ENCODE measurements at places on chromosomes 6 and 20.
A peak's percentile ranks its signal among the peaks of the same experiment; 100 is the strongest.

DNA sequence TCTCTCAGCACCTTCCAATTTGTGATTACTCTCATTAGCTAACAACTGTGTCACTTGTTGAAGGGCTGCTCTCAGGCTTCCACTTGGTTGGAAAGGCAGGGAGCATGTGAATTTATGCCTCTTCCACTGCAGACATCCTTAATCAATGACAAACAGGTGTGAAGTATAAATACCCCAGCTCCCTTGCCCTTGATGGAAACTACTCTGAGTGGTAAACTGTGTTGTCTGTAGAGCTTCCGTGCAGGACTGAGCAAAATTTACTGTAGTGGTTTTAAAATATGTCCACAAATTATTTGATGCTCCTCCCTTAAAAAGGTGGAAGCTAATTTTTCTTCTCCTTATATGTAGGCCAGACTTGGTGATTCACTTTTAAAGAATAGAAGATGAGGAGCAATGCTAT is 253.0 kb upstream of the TBX18 start:
- DNase-seq: no peak

GRCh38 chr20:12077875-12078274 is 160.2 kb downstream of the BTBD3 start:
- no peak for DNase-seq

DNA sequence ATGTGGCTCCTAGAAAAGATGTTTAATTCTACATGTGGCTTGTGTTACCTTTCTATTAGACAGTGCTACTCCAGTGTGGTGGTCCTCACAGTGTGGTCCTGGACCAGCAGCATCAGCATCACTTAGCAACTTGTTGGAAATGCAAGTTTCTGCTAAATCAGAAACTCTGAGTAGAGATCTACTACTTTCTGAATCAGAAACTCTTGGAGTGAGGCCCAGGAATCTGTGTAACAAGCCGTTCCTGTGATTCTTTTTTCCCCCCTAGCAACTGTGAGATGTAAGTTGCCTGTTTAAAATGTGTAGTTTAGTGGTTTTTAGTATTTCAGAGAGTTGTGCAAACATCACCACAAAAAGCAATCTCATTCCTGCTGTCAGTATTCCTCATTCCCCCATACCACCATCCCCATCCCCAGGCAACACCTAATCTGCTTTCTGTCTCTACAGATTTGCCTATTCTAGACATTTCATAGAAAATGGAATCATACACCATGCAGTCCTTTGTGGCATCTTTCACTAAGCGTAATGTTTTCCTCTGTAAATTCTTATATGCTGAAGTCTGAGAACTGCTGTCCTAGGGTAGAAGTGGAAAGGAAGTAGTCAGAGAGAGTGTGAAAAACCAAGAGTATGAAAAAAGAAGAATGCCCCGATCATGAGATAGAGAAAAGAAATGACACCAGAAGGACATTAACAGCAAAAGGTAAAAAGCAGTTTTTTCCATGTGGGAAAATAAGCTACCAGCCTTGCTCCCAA is 18.9 kb upstream of the BTBD9 start:
- no peak for DNase-seq

GRCh38 chr6:154501578-154501868 is 9.0 kb downstream of the CNKSR3 start:
- DNase-seq: no peak

- peak; percentile 37 for DNase-seq
Measured at GRCh38 chr20:34538671-34539123, 19.8 kb upstream of the MAP1LC3A start.

GRCh38 chr6:45483021-45483420 is 105.3 kb upstream of the SUPT3H start:
- no peak for DNase-seq

GRCh38 chr6:40915165-40915564 is 123.9 kb downstream of the UNC5CL start:
- no peak for DNase-seq

GRCh38 chr6:12280458-12280857 is 9.7 kb upstream of the EDN1 start:
- DNase-seq: no peak

- DNase-seq: no peak
Measured at GRCh38 chr6:136696238-136696637, 96.0 kb downstream of the MAP3K5 start.

DNA sequence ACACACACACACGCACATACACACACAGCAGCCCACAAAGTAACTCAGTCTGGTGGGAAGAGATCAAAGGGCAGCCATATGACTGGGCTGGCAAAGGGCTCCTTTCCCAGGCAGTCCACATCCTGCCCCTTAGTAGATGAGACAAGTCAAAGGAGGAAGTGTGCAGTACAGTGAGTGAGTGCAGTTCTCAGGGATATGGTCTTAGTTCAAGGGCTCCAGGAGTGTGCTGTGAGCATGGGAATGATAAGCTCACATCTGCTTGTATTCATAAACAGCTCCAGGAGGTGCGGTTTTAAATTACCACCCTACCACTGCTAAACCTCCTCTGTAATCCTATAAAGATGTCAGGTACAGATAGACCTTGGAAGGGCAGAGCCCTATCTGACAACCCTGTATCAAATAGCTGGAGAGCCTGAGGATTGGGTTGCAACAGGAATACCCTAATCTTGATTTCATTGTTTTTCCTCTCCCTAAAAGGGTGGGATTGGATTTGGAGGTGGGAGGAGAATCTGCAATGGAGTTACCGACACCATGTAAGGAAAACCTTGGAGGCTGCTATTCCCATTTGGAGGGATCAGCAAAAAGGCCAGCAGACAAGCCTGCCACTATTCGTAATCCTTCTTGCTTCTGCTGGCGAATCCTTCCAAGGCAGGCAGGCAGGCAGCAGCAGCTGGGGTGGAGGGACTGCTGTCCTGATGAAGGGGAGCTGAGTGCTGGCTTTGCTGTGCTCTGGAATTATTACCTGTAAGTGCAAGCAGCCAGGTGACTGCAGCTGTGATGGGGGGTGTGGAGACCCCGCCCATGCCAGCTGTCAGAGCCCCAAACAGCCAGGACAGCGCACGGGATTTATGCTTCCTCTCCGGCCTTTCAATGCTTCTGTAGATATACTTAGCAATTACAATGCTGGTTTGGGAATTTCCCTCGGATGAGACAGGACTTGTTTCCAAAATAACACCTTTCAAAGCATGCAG is 342.7 kb downstream of the PRL start:
- peak; percentile 80 for DNase-seq

DNA sequence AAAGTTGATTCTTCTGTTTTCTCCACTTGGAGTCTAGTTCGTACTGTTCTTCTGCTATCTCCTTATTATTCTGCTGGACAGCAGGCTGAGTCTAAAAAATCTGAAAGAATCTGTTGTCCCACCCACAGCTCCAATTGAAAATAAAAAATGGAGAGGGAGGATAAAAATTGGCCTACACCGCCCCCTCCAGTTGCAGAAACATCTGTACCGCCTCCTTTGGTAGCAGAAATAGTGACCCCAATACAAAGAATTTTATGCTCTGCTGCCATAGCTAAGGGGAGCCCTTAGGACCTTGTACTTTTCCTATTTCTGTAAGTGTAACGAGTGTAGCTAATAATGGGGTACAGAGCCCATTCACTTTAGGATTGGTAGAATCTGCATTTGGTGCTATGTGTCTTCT is 4.9 kb upstream of the FKBP1A start:
- DNase-seq: no peak

GRCh38 chr20:49781676-49782075 is 31.0 kb upstream of the SLC9A8 start:
- DNase-seq: no peak

DNA sequence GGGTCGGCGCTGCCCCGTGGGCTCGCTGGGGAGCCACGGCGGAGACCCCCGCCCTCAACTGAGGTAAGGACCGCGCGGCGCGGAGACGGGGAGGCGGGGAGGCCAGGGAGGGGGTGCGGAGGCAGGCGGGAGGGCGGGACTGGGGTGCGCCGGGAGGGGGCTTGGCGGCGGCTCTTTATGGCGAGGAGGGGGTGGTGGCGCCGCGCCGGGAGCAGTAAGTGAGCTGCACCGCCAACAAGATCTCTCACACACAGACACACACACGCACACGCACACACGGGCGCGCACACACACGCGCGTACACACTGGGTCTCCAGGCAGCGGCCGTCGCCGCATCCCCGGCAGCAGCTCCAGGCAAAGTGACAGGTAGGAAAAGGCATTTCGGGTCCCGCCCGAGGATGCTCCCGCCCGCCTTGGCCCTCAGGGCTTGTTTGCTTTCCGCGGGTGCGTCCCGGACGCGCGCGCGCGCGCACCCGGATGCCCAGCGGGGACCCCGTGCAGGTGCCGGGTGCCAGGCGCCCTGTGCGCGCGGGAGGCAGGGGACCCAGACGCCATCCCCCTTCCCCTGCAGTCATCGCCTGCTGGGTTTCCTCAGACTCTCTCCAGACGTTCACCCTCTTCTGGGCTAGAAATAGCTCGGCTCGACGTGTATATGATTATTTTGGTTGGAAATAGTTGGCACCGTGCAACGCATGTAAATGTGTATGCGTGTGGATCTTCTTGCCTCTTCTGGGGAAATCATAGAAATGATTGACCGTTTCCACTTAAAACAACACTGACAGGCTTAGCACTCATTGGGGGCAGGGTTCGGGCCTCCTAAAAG is at the start of gene PLCB4:
Gene PLCB4 (plus strand): TSS at position 247 of the 823 bp plus-strand sequence. CDS start 238,728 bp downstream, outside the sequence.
- DNase-seq: peak; percentile 72

DNA sequence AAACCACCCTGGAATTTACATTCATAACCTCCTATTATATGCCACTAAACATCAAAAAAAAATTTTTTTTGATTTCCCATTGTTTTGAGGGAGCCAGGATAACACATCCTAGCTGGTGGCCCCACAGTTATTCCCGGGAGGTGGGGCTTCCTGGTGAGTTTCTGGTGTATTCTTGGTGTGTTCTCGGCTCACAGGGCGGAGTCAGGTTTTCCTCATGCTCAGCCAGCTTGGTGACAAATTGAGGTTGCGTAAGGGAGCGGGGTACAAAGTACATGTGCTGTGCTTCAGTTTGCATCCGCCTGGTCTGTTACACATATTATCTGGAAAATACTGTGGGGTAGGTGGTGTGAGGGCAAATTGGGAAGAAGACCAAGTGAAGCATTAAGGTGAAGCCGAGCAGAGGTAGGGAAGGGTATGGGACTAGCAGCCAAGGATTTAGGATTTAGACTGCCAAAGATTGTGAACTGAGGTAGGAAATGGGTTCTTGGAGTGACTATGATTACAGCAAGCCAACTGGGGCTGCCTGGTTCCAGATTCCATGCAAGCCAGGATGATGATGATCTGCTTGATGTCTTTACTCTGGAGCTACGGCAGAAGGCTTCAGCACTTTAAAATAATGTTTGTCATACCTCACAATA is 46.2 kb upstream of the EEF1A1 start:
- DNase-seq: no peak

DNA sequence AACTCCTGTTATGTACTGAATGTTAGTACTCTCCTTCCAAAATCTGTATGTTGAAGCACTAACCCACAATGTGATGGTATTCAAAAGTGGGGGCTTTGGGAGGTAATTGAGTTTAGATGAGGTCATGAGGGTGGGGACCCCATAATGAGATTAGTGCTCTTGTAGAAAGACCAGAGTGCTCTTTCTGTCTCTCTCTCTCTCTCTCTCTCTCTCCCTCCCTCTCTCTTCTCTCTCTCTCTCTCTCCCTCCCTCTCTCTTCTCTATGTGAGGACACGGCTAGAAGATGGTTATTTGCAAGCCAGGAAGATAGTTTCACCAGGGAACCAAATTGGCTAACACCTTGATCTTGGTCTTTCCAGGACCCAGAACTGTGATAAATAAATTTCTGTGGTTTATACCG is 107.4 kb downstream of the TBX18 start:
- no peak for DNase-seq

- DNase-seq: no peak
Measured at GRCh38 chr6:119768201-119768600, 418.6 kb upstream of the MAN1A1 start.

DNA sequence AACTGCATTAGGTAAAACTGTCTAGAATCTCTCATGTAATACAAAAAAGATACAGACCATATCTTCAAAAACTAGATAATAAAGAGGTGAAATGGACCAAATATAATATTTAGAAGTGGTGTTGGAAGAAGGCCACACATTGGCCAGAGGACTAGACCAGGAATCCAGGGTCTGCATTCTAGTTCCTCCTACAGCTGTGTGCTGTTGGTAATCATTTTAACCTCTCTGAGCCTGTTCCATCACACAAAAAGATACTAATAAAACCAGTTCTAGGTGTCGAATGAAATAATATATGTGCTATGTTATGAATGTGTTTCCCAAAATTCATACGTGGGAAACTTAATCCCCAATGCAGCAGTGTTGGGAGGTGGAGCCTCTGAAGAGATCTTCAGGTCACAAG is 111.6 kb upstream of the RREB1 start:
- no peak for DNase-seq

DNA sequence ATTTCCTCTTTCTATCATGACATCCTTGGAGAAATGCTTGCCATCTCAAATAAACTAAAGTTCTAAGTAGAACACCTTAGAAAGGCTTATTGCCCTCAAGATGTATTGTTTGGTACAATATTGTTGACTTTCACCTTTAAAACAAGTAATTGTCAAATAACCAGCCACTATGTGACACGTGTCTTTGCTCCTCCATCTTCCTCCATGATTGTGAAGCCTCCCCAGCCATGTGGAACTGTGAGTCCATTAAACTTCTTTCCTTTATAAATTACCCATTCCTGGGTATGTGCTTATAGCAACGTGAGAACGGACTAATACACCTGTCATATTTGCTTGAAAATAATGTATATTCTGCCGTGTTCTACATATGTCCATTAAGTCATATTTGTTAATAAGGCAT is 126.5 kb downstream of the BMP5 start:
- DNase-seq: no peak

- DNase-seq: peak; percentile 15
Measured at GRCh38 chr6:99467509-99468106, 42.5 kb upstream of the PNISR start.

GRCh38 chr20:45311589-45312211 is 3.6 kb upstream of the MATN4 start:
- peak; percentile 45 for DNase-seq

GRCh38 chr6:170440437-170440836 is 112.7 kb downstream of the PSMB1 start:
- no peak for DNase-seq

GRCh38 chr6:41334482-41335040 is 847 bp upstream of the NCR2 start:
- DNase-seq: peak; percentile 36

- DNase-seq: no peak
Measured at GRCh38 chr20:1631309-1632151, 11.7 kb upstream of the SIRPB1 start.
